ENCODE measurements at places on chromosomes 5 and 9. TPM values are rescaled to one million over a fixed set of nuclear protein-coding genes. Genes with fewer than 3 reads are reported as not detected.

Gene IFNW1
- total RNA-seq: not detected

GRCh38 chr9:72991772-72992171 is 38.9 kb upstream of the ALDH1A1 start:
- DNase-seq: no peak

- DNase-seq: no peak
Observed at GRCh38 chr5:109947667-109948066, 257.9 kb downstream of the MAN2A1 start.

GRCh38 chr5:88159591-88159990 is 109.1 kb downstream of the TMEM161B start:
- DNase-seq: no peak

DNA sequence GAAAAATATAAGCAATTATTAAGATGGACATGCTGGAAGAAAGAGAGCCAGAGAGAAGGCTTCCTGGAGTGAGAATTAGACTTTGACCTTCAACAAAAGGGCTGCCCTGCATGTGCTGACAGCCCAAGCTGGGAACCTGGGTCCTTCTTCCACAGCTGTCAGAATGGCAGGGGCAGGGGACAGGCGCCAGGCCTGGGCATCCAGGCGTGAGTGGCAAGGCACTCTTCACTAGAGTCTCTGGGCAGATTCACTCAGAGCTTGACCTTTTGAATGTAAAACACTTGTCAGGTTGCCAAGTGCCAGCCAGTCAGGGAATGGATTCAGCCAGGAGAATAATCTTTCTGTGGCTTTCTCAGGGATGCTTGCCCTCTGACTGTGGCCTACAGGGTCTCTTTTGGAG is 119.1 kb upstream of the CLINT1 start:
- DNase-seq: no peak

DNA sequence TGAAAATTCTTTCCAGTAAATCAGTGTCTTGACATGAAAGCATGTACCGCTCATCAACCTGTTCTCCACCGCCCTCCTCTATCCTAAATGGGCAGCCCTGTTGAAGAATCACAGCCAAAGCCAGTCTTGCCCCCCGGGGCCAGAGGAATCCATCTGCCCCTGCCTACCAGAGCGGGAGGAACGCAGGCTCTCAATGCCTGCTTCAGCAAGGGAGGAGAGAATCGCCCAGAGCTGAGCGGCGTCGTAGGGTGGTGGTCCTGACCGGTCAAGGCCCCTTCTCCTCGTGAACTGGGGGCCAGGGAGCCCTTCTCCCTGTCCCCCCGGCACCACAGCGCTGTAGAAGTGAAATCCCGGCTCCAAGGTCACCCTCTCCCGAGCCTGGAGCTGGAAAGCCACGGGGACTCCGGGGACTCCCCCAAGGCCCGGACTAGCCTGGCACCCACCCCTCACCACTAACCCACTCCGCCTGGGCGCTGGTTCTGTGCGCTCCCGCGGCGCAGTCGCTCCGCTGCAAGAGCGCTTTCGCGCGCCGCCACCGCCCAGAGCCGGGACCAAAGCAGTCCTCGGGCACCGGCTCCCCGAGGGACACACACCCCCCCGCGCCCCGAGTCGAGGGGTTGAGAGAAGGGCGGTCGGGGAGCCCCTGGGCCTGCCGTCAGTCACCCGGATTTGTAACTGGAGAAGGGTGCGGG is 718 bp upstream of the TMEM215 start:
- DNase-seq: peak; percentile 44

- no peak for DNase-seq
Observed at GRCh38 chr9:99398241-99398640, 176.2 kb downstream of the SEC61B start.
